ENCODE measurements at places on chromosomes 5 and 9.
A peak's percentile ranks its signal among the peaks of the same experiment; 100 is the strongest.

GRCh38 chr5:28542987-28543386 lies 1504.6 kb upstream of the CDH9 start:
- DNase-seq = peak; percentile 63

GRCh38 chr9:76359766-76360165 lies 34.5 kb downstream of the RFK start:
- DNase-seq = no peak

- no peak for DNase-seq
These were observed 39.3 kb downstream of the NUDT12 start for GRCh38 chr5:103523319-103523718.

DNA sequence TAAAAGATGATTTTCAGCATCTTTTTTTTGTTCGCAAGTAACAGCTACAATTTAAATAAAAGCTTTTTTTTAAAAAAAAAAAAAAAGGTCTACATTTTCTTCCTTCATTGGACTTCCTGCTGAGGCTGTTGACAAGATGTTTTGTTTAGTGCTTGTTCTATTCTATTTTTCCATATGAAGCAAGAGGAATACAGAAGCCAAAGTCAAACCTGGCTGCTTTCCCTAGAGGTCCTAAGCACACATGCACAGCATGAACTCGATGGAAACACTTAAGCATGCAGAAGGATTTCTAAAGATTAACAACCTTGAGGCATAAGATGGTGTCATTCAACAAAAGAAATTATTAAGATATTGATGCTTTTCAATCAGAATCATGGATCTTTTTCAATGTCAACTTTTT lies 105.1 kb downstream of the ADCY2 start:
- no peak for DNase-seq

Measured in stromal cell of bone marrow (primary cell).